Tracheal epithelial cell (primary cell): ENCODE measurements at places on chromosomes 1 and 21. TPM values are rescaled to one million over a fixed set of nuclear protein-coding genes. Genes with fewer than 3 reads are reported as not detected.

The FMO2 gene
- 0.24 TPM in 1 of 2 replicates, not detected in the other for total RNA-seq

The PRAMEF26 gene
- total RNA-seq: not detected in 2 replicates

The VHLL gene
- total RNA-seq: 0.72 TPM in 1 of 2 replicates, not detected in the other

The S100A7A gene
- total RNA-seq: under 0.01 TPM in 1 of 2 replicates, not detected in the other

The CHAF1B gene
- total RNA-seq: 1.4 and 2.1 TPM in 2 replicates

The RGS8 gene
- not detected in 2 replicates for total RNA-seq

The GBP4 gene
- total RNA-seq: 0.48 TPM in 1 of 2 replicates, not detected in the other
